ENCODE measurements at places on chromosomes 2 and 18.
A peak's percentile ranks its signal among the peaks of the same experiment; 100 is the strongest.

- DNase-seq: no peak
These were observed 85.2 kb upstream of the NDUFV2 start for GRCh38 chr18:9017167-9017904.

DNA sequence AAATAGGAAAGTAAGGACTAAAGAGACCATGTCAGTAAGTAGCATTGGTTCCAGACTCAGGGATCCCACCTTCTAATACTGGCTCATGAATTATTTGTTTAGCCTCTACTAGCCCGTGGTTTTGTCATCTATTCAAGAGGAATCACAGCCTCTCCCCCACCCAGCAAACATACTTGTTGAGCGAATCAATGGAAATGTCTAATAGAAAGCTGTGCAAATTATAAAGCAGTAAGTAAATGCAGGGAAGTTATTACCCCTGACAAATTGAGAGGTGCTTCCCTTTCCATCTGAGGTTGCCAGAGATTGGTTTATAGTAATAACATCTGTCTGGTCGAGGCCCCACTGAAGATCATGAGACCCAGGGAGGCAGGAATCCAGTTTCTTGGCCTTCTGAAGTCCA is 219.3 kb upstream of the OSR1 start:
- no peak for DNase-seq

- no peak for DNase-seq
These were observed 258.7 kb downstream of the TTC32 start for GRCh38 chr2:19643117-19643518.

DNA sequence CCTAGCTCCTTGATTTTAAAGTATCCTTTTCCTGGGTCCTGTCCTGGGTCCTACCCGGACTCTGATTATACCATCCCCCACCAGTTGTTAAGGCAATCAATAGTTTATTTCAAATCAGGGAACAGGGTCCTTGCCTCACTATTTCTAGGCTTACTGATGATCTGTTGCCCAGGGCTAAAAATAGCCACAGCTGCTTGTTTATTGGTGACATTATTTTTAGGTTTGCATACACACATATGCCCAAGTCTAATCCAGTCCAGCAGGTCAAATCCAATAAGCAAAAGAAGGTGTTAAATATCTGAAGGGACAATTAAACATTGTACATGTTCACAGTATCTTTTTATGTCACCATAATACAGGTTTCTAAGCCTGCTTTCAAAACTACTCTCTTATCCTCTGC is 66.0 kb downstream of the RAB10 start:
- no peak for DNase-seq

- no peak for DNase-seq
These were observed 86.4 kb downstream of the TCF4 start for GRCh38 chr18:55501579-55501978.

- DNase-seq: no peak
These were observed 84.8 kb upstream of the RAB6C start for GRCh38 chr2:129894616-129895015.

GRCh38 chr2:147456779-147457178 is 388.1 kb upstream of the ACVR2A start:
- DNase-seq: peak; percentile 18

DNA sequence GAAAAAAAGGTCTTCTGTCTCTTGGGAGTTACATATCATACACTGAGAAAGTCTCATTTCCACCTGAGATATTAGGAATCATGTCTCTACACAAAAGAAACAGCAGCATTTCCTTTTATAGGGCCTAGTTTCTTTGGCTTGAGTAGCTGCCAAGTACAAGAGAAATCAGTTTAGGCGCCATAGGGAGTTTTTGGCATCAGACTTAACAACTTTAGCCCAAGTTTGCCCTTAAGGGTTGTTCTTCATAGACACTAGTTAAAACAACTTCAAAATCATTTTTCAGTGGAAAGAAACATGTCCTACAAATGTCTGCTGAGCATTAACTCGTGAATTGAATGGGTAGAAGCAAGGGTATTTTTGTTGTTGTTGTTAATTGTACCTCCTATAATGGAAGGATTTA is 587.0 kb upstream of the DSEL start:
- DNase-seq: no peak

GRCh38 chr2:165699946-165700345 is 94.1 kb downstream of the GALNT3 start:
- DNase-seq: no peak

DNA sequence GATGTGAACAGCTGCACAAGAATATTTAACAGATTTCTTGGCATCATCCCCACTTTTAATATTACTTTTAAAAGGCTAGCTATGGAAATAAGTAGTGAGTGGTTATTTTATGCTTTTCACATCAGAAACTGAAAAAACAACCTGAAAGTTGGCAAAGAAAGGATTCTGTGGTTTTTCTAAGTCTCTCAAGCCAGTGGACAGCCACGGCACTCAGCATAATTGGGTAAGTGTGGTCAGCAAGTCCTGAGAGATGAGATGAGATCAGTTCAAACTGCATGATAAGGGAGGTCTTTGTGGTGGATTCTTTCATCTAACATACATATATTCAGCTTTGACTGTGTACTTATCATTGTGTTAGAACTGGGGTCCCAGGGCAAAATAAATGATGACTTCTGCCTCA is 105.2 kb downstream of the LYPD6B start:
- DNase-seq: peak; percentile 23

- DNase-seq: no peak
These were observed 16.4 kb upstream of the ZNF385B start for GRCh38 chr2:179877601-179878364.

- no peak for DNase-seq
These were observed 100.3 kb upstream of the PMAIP1 start for GRCh38 chr18:59799383-59800015.

DNA sequence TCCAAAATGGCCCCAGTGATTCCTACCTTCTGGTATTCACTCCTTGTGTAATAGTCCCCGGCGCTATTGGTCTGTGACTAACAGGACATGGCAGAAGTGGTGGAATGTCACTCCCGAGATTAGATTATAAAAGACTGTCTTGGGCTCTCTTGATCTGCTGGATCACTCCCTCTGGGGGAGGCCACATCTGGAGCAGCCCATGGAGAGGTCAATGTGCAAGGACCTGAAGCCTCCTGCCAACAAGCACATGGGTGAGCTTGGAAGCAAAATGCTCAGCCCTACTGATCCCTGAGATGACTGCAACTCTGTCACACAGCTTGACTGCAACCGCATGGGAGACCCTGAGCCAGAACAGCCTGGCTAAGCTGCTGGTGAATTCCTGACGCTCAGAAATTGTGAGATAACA is 94.3 kb upstream of the GLI2 start:
- DNase-seq: no peak

GRCh38 chr2:142325870-142326269 is 195.1 kb upstream of the LRP1B start:
- no peak for DNase-seq

DNA sequence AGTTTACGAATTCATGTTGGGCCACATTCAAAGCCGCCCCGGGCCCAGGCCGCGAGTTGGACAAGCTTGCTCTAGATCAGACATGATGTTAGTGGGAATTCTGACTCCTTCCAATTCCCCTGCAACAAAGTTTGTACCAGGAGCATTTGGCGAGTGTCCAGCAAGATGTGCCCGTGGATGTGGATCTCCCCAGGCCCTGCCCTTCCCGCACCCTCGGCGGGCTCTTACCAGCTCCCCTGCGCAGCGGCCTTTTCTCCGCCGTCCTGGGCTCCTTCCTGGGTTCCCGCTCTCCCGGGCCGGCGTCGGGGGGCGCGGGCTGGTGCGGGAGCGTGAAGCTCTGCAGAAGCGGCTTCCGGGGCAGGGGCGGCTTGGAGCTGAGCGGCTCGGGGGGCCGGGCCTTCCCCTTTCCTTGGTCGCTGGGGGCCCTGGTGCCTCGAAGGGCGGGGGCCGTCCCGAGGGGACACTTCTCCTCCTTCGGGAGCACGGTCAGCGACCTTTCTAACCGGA is 90.8 kb upstream of the MGAT4A start:
- DNase-seq: no peak

Data from COR-L47 (cell line).